ENCODE measurements at places on chromosomes 1 and 21. TPM values are rescaled to one million over a fixed set of nuclear protein-coding genes. Genes with fewer than 3 reads are reported as not detected.

The CASZ1 gene
- total RNA-seq = not detected

The ADAMTS5 gene
- total RNA-seq = 0.08 TPM

The SMPDL3B gene
- total RNA-seq = 0.12 TPM

The REN gene
- not detected for total RNA-seq

The ODR4 gene
- 16.5 TPM for total RNA-seq

The CCDC30 gene
- 0.38 TPM for total RNA-seq

The MX2 gene
- total RNA-seq = 0.60 TPM

The LEPR gene
- 21.6 TPM for total RNA-seq

The HYI gene
- total RNA-seq = 8.4 TPM

The DONSON gene
- 5.9 TPM for total RNA-seq

The APOBEC4 gene
- not detected for total RNA-seq

The PEX10 gene
- 32.2 TPM for total RNA-seq

The MTARC1 gene
- total RNA-seq = 0.75 TPM

The GRHL3 gene
- not detected for total RNA-seq

The C8B gene
- total RNA-seq = not detected

The DOP1B gene
- 1.5 TPM for total RNA-seq

The GJB4 gene
- not detected for total RNA-seq

The SLC25A33 gene
- total RNA-seq = 4.2 TPM

The PTPN7 gene
- total RNA-seq = not detected

The FAM110D gene
- total RNA-seq = 0.08 TPM
